ENCODE measurements at places on chromosomes 12 and 14. TPM values are rescaled to one million over a fixed set of nuclear protein-coding genes. Genes with fewer than 3 reads are reported as not detected.

MIP gene
- total RNA-seq, result not detected

GRCh38 chr12:83920821-83921547, 991.6 kb downstream of the SLC6A15 start:
- DNase-seq, result no peak

DNA sequence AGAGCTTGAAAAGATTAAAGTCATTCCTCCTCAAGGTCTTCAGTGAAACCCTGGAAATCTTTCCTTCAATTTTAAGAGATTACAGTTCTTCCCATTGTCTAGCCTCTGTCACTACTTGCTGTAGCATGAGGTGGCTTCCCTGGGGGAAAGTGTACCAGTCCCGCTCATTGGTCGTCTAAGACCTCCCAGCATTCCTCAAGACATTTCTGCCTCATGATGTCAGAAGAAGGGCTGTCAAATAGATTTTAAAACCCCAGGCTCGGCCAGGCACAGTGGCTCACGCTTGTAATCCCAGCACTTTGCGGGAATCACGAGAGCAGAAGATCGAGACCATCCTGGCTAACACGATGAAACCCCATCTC, 46.7 kb downstream of the SMUG1 start:
- DNase-seq, result no peak

DNA sequence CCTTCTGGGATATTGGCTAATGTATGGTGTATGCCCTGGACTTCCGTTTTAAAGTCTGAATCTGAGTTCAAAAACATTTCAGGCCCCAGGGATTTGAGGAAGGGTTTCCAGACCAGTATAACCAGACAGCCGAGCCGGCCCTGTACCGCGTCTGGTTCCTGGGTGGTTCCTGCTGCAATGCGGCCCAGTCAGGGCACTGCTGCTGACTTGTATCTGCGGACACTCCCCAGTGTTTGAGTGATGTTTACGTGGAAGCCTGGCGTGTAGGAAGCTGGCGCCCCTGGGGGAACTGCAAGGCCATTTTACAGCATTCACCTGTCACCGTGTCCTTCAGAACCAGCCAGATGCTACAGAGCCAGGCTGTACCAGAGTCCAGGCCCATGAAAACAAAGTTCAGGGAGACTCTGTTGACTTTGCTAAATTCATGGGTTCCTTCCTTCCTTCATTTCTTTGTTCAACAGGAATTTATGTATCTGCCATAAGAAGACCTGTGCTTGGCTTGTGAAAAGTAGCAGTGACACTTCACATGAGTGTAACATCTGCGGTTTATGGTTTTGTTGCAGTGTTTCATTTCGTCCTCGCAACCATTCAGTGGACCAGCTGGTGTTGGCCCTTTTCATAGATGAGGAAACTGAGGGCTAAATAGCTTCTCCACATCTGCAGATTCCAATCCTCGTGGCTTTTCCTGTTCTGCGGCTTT, 16.8 kb downstream of the EML1 start:
- no peak for DNase-seq

GRCh38 chr12:113140706-113141105, 5.1 kb upstream of the RASAL1 start:
- DNase-seq, result no peak

- no peak for DNase-seq
These were observed 77.7 kb downstream of the PTPN11 start for GRCh38 chr12:112496496-112496895.

DNA sequence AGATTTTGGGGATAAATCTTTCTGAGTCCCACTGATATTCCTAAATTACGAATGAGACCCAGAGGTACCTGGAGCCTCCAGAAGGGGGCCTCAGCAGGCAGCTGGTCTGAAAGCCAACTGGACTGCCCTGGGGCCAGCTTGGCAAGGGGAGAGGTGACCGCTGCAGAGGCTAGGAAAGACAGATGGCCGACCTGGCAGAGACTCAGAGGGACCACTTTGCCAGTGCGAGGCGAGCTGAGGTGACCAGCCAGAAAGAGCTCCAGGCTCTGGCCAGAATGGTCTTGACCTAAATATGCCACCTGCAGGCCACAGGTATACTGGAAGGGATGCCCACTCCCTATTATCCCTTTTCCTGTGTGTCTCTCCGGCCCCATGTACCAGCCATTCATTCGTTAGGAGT, 256.8 kb upstream of the GARIN6 start:
- DNase-seq, result no peak

DNA sequence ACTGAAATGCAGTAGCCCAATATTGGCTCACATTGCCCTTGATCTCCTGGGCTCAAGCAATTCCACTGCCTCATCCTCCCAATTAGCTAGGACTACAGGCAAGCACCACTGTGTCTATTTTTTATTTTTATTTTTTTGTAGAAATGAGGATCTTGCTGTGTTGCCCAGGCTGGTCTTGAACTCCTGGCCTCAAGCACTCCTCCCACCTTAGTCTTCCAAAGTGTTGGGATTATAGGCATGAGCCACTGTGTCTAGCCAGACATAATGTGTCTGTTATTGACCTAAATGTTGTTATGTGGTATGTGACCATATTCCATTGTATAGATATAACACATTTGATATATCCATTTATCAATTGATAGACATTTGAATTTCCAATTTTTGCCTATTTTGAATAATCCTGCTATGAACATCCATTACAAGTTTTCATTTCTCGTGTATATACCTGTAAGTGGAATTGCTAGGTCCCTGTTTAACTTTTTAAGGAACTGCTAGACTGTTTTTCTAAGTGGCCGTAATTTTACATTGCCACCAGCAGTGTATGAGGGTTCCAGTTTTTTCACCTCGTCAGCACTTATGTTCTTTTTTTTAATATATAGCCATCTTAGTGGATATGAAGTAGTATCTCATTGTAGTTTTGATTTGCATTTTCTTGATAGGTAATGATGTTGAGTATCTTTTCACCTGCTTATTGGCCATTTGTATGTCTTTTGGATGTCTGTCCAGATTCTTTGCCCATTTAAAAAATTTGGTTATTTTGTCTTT, 9.4 kb downstream of the USP15 start:
- no peak for DNase-seq

DNA sequence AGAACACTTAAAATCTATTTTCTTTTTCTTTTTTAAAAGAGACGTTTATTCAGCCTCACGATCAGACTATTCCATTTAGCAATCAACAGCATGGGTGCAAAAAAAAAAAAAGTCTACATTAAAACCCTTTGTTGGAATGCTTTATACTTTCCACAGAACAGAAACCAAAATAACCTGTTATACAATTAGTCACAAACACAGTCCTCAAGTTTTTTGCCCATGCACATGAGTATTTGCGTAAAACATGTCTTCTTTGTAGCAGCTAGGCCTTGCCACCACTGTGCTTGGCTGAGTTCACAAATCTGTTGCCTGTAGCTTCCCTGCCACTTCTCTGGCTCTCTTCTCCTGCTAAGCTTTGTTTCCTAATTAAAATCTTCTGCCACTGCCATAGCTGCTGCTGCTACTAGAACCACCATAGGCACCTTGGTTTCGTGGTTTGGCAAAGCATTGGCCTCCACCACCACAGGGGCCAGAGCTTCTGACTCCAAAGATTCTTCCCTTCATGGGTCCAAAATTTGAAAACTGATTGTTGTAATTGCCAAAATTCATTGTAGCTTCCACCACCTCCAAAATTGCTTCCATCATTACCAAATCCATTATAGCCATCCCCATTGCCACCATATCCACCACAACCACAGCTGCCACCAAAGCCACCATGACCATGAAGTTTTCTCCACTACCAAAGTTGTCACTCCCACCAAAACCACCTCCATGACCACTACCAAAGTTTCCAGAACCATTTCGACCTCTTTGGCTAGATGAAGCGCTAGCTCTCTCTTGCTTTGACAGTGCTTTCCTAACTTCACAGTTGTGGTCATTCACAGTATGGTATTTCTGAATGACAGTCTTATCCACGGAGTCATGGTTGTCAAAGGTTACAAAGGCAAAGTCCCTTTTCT, 38.1 kb downstream of the KLRG1 start:
- peak; percentile 73 for DNase-seq

Data from activated CD4-positive, alpha-beta T cell treated with anti-CD3 and anti-CD28 coated beads, Interleukin-2, amount 10 ng/mL, durations not matched to agents 24 days and 14 days (primary cell).